ENCODE measurements at places on chromosomes 3 and 15.

GRCh38 chr3:184542577-184542976 lies 19.0 kb upstream of the EPHB3 start:
- DNase-seq, result no peak

DNA sequence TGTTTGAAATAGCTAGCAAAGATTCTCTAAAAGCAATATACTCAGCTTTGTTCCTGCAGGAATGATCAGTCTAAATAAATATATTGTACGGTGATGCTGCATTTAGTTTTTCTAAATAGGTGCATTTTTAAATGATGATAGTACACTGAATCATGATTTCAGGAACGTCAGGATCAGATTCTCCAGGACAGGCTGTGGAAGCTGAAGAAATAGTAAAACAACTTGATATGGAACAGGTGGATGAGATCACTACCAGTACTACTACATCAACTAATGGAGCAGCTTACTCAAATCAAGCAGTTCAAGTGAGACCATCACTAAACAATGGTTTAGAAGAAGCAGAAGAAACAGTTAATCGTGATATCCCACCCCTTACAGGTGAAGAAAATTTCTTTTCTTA lies 46.3 kb upstream of the EIF3J start:
- DNase-seq, result no peak

GRCh38 chr15:40409366-40409765 lies 3.8 kb downstream of the IVD start:
- DNase-seq, result no peak

DNA sequence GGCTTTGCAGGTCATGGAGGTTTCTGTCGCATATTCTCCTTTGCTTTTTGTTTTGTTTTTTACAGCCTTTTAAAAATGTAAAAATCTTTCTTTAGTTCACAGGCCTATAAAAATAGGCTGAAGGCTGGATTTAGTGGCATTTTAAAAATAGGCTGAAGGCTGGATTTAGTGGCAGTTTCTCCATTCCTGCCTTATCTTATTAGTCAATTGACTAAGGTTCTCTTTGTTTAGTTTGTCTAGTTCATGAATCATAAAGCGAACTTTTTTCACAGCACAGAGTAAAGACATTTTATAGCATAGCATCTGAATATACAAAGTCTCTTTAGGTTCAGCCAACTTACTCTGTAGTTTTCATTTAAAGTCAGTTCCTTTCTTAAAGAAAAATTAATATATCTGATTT lies 31.4 kb downstream of the AP4E1 start:
- no peak for DNase-seq

DNA sequence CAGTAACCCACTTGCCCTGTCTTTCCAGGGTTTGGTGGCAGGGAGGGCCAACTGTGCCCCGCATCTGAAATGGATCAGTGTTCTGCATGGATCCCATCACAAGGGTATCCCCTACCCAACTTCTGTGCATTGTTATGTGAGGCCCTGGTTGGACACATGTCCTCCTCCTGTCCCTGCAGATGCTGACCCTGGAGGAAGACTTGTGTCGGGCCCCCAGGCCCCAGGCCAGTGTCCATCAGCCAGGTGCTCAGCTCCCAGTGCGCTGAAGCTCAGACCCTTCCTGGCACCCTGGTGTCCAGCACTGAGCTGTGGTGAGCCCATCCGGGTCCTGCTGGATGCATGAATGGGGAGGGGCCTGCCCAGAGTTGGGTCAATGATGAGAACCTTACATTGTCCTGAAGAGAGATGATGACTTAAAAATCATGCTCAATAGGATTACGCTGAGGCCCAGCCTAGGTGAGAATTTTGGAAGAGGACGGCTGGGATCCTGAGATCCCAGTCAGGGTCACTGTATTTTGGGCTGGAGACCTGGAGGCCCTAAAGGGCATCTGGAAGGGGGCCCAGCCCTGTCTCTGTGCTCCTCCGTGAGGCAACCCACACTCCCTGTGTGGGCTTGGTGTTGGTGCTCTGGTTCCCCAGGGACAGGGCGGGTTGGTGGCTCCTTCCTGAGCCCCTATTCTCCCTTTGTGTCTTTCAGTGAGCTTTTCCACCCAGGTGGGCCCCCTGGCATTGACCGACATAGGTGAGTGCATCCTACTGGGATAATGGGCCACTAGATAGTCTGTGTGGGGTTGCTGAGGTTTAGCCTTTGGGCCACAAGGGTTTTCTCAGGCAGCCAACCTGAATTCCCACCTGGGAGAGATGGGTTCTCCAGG lies 199.1 kb downstream of the UBE3A start:
- DNase-seq, result no peak

- no peak for DNase-seq
Observed at GRCh38 chr15:52359722-52360121, 64.1 kb upstream of the MYO5C start.

DNA sequence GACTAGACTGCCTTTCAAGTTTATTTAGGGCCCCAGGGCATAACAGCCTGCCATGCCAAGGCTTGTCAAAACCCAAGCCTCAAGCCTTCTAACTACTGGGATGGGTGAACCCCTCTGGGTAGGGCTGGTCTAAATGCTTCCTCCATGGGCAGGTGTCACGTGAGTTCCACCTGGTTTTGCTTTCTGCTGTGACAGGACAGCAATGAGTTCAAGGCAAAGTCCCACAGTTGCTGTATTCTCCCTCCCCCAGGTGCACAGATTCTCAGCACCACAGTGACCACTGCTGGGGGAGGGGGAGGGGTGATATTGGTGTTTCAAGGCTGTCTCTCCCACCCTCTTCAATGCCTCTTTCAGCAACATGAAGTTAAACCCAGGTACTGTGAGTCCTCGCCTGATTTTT lies 46.9 kb upstream of the UBE2Q2 start:
- DNase-seq, result no peak

DNA sequence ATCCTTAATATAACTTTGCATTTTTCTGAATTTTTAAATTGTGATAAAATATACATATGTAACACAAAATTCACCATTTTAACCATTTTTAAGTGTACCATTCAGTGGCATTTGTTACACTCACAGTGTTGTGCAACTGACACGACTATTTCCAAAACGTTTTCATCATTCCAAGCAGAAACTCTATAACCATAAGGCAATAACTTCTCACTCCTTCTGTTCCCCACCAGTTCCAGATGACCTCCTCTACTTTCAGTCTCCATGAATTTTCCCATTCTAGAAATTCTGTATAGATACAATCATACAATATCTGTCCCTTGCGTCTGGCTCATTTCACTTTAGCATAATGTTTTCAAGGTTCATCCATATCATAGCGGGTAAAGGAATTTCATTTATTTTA lies 223.5 kb upstream of the TTC14 start:
- no peak for DNase-seq

GRCh38 chr3:197224034-197224444 lies 74.4 kb downstream of the DLG1 start:
- peak; percentile 45 for DNase-seq

DNA sequence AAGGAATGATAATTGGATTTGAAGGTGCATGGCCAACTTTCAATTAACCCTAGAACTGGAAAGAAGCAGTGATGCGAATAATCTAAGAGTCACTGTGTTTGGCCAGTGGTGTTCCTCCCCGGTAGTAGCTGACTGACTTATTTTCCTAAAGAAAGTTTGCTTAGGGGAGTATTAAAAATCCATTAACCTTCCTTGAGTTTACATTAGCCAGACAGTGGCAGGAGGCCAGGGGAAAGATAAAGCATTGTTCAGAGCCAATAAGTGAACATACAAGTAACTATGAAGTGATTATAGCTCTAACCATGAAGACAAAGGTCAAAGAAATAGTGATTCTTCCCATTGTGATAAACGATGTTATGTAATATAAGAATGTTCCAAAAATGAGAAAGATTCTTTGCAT lies 8.9 kb upstream of the TMEM202 start:
- DNase-seq, result no peak

GRCh38 chr3:69385723-69386555 lies at the start of gene FRMD4B:
FRMD4B (minus strand) TSS chr3:69386088; CDS start chr3:69385989, 99 bp downstream.
- no peak for DNase-seq

GRCh38 chr3:195394700-195395099 lies 48.1 kb downstream of the ACAP2 start:
- DNase-seq, result no peak

- DNase-seq, result no peak
Observed at GRCh38 chr3:46643701-46644100, 31.4 kb downstream of the FAM240A start.

GRCh38 chr3:101938262-101938847 lies 89.0 kb downstream of the NFKBIZ start:
- peak; percentile 92 for DNase-seq

GRCh38 chr3:118186051-118186450 lies 848.6 kb downstream of the IGSF11 start:
- no peak for DNase-seq

GRCh38 chr3:98012979-98013378 lies 22.1 kb downstream of the GABRR3 start:
- DNase-seq, result no peak

DNA sequence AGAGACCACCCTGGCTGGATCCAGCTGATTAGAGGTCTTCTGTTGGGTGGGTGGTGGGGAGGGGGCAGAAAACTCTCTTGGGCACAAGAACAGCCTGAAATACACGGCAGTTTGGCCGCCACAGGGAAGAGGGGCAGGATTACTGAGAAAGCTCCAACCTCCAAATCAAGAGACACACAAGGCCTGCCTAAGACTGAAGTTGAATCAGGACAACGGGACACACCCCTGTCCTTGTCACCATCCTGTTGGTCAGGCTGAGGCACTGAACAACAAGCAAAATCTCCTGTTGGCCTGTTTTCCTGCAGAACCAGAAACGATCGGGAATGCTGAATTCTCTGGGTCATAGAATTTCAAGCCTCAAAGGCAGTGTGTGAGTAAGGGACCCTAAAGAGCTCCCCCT lies 247.8 kb downstream of the FAM43A start:
- no peak for DNase-seq

DNA sequence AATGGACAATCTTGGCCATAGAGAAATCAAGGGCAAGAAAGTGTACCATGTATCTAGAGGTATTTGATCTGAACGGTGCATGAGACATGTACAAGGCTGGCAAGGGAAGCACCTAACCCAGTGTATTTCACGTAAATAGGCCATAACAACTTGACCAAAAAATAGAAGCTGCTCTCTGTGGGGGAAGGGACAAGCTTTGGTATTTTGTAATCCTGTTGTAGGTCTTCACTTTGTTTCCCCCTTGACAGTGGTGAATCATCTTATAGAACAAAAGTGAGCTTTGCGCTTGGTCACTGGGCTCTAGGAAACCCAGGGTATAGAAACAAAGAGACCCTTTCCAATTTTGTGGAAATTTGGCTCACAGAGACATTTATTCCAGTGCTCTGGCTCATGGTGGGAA lies 21.0 kb downstream of the LARS2 start:
- peak; percentile 26 for DNase-seq

- no peak for DNase-seq
Observed at GRCh38 chr3:9994086-9994844, 7.6 kb upstream of the EMC3 start.

GRCh38 chr3:195219351-195220230 lies 51.4 kb downstream of the XXYLT1 start:
- DNase-seq, result no peak

DNA sequence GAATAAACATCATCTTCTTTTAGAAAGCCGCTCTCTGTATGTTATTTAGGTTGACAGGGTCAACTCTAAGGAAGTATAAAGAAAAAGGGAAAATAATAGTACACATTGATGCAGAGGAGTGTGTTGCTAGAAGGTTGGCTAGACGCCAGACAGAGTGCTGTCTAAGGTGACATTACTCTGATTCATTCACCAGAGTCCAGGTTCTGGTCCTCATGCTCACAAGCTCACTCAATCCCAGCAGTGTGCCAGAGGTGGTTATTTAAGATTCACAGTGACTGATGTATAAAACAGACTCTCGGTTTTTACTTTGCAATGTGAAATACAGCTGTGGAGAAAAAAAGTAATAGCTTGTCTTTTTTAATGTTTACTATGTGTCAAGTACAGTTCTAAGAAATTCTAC lies 1.7 kb downstream of the CFAP44 start:
- DNase-seq, result no peak

- no peak for DNase-seq
Observed at GRCh38 chr15:95843241-95843910, 487.1 kb upstream of the NR2F2 start.

DNA sequence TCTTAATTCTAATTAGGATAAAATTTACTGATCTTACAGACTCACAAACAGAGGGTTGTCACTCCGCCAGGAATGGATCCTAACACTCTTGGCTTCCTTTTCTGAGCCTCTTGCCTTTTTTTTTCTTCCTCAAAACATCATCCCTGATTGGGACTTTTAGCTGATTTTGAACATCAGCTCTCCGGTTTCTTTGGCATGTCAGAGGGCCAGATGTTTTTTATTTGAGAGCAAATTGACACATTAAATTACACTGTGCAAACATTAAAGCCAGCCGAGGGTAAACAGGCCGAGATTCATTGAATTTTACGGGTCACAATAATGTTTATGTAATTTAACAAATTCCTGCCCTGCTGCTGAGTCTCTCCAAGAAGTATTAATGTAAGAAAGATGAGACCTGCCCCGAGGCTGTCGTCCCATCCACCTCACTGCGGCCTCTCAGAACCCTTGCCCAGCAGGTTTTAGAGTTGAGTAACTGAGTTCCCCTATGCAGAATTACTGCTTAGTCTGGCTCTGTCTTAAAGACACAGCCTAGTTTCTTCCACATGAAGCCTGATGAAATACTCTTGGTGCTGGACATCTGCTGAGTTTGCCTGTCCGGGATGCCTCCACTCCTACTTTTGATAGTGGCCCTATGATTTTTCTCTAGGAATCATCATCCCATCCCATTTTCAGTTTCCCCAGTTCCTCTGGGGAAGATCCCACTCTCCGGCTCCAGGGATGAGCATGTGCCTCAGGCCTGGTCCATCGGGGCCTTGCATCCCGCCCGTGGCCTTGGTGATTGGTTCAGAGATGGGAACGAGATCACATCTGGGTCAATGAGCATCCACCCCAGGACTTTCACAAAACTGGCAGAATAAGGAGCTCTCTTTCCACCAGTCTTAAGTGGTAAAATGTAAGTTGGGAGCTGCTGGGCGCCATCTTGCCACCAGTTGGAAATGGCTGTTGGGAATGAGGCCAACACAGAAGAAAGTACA lies 226.6 kb upstream of the TLE3 start:
- peak; percentile 37 for DNase-seq

DNA sequence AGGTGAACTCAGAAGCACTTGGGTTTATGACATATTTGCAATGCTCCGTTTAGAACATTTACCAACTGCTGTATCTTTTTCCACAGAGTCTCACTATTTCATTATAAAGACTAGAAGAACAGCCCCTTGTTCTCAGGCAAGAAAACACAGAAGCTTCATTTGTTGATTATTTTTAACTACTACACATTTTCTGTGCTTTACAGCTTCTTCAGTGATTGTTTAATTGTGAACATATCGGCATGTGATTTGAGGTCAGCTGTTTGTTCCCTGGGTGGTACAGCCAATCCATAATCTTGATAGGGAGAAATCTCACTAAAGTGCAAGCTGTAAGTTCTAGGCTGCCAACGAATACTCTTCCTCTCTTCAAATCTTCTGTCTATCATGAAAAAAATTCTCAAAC lies 31.0 kb upstream of the DLG1 start:
- no peak for DNase-seq

- DNase-seq, result no peak
Observed at GRCh38 chr15:71302861-71303410, 187.7 kb downstream of the THSD4 start.

GRCh38 chr3:119647843-119648575 lies 12.4 kb downstream of the POPDC2 start:
- DNase-seq, result no peak
